ENCODE measurements at places on chromosomes 7 and 10.
A peak's percentile ranks its signal among the peaks of the same experiment; 100 is the strongest.

- DNase-seq, result no peak
Observed at GRCh38 chr7:137418841-137419240, 75.3 kb upstream of the PTN start.

- no peak for DNase-seq
Observed at GRCh38 chr7:90180649-90181048, 26.4 kb downstream of the STEAP1 start.

DNA sequence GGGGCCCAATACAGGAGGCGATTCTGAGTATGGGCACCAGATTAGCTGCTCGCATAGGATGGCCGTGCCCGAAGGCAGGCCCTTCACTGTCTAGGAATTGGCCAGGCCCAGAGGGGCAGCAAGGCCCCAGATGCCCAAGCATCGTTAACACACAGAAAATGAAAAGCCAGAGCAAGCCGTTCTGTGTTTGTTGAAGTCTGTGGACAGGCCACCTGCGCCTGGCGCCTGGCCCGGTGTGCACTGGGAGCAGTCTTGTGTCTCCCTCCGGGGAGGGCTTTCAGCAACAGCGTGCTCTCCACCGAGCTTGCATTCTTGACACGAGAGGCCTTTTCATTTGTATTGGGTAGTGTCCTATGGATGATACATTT is 34.5 kb upstream of the TTYH3 start:
- no peak for DNase-seq

DNA sequence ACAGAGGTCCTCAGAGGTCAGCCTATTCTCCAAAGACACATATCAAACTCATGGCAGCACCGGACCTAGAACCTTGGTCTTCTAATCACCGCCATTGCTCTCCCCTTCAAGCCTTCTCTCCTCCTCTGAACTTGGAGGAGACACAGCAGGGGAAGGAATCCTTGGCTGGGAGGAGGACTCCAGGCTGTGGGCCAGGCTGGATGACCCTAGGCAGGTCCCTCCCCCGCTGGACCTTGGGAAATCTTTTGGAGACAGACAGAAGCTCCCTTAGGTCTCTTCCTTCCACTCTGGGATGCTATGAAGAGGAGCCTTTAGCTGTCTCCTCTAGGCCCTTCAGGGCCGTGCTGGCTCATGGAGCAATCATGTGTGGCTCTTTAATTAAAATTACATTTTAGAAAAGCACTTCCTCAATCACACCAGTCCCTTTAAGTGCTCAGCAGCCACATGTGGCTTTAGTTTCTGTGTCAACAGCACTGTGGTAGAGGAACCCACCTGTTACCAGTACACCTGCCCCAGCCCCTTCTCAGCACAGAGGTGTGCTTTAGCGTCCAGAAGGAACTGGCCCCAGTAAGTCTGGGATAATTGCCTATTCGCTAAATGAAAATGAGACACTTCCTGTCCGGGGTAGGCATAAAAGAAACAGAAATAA is 238.2 kb downstream of the CELF2 start:
- no peak for DNase-seq

GRCh38 chr7:68319061-68319460 is 1279.2 kb upstream of the AUTS2 start:
- no peak for DNase-seq

DNA sequence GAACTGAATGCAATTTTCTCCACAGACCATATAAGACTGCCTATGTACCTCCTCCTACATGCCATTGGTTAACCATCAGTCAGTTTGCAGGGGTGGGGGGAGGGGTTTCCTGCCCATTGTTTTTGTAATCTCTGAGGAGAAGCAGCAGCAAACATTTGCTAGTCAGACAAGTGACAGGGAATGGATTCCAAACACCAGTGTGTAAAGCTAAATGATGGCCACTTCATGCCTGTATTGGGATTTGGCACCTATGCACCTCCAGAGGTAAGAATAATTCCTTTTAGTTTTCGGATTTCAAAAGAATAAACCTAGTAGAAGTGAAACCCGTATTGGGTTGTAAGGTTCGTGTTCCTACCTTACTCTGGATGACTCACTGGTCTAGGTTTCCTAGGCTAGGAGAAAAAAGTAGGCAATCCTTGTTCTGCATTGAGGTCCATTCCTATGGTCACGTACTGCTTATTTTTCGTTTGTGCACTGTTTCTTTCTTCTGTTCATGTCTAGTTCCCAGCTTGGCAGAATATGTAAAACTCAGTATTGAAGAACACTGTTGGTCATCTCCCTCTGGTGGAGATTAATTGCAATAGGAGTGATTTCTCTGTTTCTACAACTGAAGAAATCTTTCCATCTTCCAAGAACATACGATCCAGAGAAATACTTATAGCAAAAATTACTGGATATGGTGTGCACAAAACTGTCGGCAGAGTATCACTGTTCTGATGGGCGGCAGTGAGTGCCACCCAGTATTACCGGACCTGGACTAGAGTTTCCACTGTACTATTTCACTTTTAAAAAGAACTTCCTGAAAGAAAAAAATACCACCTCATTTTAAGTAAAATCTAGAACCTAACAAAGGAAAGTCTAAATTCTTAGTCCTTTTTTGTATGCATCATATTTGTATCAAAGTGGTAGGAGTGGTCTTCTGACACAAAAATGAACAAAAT is at the start of gene AKR1C3:
TSS of gene AKR1C3 (plus strand) at position 150 of the 941 bp plus-strand sequence. CDS start at position 181, 31 bp downstream.
- DNase-seq, result peak; percentile 42

- no peak for DNase-seq
Observed at GRCh38 chr10:70902661-70903261, 14.4 kb upstream of the PCBD1 start.

DNA sequence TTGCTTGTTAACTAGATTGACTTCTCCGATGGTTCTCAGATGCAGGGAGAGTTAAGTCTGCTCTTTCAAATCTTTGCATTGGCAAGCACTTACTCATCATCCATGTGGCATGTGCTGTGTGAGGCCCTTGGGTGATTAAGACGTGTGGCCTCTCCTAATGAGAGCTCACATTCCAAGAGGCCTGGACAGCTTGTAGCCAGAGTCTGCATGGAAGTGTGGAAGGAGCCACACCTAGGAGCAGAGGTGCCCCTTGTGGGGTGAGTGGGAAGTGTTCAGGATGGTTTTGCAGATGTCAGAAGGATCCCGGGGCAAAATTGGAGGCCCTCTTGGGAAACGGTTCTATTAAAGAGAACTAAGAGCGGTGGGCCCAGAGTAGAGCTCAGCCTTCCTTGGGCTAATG is 225.9 kb downstream of the PAXIP1 start:
- DNase-seq, result no peak

GRCh38 chr10:124611738-124612137 is 132.4 kb downstream of the FAM53B start:
- DNase-seq, result peak; percentile 60

- DNase-seq, result no peak
Observed at GRCh38 chr10:34687434-34688210, 127.5 kb downstream of the PARD3 start.

GRCh38 chr10:99203310-99203709 is 32.3 kb downstream of the HPSE2 start:
- no peak for DNase-seq

GRCh38 chr10:9302140-9302746 is 1247.8 kb downstream of the GATA3 start:
- DNase-seq, result peak; percentile 9

GRCh38 chr7:98833022-98833421 is 36.8 kb downstream of the TMEM130 start:
- no peak for DNase-seq

- no peak for DNase-seq
Observed at GRCh38 chr7:31982962-31983361, 87.2 kb downstream of the PDE1C start.

- DNase-seq, result no peak
Observed at GRCh38 chr7:45145881-45146280, 11.7 kb upstream of the RAMP3 start.

DNA sequence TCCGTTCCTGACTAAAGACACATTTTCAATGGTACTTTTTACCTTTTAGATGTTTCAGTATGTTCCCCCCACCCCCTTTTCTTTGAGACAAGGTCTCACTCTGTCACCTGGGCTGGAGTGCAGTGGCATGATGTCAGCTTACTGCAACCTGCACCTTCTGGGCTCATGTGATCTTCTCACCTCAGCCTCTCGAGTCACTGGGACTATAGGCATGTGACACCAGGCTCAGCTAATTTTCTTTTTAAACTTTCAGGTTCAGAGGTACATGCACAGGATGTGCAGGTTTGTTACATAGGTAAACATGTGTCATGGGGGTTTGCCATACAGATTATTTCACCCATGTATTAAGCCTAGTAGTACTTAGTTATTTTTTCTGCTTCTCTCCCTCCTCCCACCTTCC is 99.3 kb upstream of the RPA3 start:
- DNase-seq, result no peak

GRCh38 chr10:62733654-62734293 is 70.7 kb upstream of the ADO start:
- peak; percentile 35 for DNase-seq

GRCh38 chr10:75450075-75450445 is 18.6 kb downstream of the LRMDA start:
- DNase-seq, result no peak

- peak; percentile 16 for DNase-seq
Observed at GRCh38 chr10:114083040-114083439, 39.4 kb downstream of the ADRB1 start.

DNA sequence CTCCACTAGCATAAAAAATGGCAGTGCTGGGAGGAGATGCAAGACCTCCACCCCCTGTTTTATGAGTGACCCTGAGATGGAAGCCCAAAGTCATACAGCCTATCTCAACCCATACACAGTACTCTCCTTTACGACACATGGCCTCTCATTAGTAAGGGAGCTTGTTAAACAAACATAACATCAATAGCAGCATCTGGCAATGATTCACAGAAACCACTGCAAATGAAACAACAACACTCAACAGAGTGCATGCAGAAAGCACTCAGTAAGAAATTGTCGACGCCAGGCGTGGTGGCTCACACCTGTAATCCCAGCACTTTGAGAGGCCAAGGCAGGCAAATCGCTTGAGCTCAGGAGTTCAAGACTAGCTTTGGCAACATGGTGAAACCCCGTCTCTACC is 27.5 kb upstream of the FIGNL1 start:
- no peak for DNase-seq

DNA sequence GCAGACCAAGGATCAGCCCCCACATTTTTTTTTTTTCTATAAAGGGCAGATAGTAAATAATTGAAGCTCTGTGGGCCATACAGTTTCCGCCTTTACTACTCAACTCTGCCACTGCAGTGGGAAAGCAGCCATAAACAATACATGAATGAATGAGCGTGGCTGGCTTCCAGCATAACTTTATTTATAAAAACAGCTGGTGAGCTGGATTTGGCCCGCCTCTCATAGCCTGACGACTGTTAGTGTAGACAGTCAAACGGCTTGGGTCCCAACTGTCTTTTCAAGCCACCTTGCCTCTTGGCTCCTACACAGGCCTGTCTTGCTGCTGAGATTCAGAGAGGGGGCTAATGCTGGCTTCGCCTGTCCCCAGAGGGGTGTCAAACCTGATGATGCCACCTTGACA is 169.8 kb upstream of the GPR26 start:
- no peak for DNase-seq

DNA sequence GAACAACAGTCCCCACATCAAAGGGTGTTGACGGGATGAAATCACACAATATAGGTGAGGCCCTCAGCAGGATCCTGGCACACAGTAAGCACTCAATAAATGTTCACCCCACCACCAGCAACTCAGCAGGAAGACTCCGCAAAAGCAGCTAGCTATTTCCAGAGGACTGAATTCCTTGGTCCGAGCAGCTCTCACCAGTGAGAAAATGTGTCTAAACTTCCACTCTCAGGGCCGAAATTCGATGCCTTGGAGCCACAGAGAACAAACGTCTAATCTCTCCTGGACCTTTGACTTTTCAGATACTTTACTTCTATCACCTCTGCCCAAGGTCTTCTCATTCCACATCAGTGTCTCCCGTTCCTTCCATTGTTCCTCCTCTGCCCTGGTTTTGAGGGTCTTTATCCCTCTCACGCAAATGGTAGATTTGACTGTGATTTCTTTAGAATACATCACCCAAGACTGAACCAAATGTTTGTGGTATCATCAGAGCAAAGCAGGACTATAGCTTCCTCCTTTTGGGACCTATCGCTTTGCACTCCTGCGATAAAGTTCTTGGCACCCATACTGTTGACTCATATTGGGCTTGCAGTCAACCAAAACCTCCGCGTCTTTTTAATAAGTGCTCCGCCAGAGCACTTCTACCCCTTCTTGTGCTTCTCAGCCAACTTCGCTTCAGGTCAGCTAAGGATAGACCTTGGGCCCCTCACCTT is 903 bp upstream of the NT5C2 start:
- DNase-seq, result no peak

- DNase-seq, result no peak
Observed at GRCh38 chr10:22945934-22946673, 18.3 kb downstream of the ARMC3 start.

DNA sequence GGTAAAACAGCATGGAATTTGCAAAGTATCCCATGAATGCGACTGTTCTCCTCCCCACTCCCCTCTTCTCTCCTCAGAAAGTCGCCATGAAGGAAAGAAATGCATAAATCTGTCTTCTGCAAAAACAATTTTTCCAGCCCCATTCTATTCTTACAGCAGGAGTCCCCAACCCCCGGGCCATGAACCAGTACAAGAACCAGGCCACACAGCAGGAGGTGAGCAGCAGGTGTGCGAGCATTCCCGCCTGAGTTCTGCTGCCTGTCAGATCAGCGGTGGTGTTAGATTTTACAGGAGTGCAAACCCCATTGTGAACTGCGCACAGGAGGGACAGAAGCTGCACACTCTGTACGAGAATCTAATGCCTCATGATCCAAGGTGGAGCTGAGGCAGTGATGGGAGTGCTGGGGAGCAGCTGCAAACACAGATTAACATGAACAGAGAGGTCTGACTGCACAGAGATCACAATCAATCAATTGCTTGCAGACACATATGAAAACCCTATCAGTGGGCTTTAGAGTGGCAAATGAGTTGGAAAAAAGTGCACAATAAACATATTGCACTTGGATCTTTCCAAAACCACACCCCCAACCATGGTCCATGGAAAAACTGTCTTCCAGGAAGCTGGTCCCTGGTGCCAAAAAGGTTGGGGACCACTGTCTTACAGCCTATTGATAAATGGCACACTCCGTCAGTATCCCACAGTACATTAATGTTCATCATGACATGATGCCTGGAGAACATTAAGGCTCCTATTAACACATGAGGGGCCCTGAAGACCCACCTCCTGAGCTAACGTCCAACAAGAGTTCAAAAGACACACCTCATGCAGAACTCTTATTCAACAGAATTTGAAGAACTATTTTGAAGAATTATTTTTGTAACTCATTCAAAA is 205.0 kb downstream of the PTPRN2 start:
- no peak for DNase-seq

All from T-helper 1 cell (primary cell).